ENCODE measurements at places on chromosomes 1 and 21.

- DNase-seq, result no peak
Observed at GRCh38 chr1:3876716-3877115, 19.4 kb downstream of the DFFB start.

DNA sequence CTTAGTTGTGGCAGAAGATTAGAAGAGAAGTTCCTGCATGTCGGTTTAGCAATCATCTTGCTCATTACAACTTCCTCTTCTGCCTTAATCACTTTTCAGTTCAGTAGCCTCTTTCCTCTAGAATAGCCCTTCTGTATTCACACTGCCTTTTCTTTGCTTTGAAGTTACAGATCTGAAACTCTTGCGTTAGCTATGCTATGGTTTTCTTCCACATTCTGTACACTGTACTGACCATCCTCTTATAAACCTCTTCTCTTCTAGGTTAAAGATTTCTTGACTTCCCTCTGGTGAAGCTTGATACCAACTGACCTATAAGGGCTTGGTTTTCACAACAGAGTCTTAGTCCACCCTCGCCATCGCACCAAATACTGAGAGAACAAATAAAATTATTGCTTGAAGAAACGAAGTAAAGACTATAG lies 35.0 kb downstream of the C21orf91 start:
- no peak for DNase-seq

GRCh38 chr1:226948051-226948450 lies 8.0 kb downstream of the COQ8A start:
- DNase-seq, result no peak

- DNase-seq, result no peak
Observed at GRCh38 chr1:58849551-58849950, 65.7 kb upstream of the JUN start.

GRCh38 chr1:200885623-200886402 lies 8.9 kb upstream of the INAVA start:
- DNase-seq, result no peak

DNA sequence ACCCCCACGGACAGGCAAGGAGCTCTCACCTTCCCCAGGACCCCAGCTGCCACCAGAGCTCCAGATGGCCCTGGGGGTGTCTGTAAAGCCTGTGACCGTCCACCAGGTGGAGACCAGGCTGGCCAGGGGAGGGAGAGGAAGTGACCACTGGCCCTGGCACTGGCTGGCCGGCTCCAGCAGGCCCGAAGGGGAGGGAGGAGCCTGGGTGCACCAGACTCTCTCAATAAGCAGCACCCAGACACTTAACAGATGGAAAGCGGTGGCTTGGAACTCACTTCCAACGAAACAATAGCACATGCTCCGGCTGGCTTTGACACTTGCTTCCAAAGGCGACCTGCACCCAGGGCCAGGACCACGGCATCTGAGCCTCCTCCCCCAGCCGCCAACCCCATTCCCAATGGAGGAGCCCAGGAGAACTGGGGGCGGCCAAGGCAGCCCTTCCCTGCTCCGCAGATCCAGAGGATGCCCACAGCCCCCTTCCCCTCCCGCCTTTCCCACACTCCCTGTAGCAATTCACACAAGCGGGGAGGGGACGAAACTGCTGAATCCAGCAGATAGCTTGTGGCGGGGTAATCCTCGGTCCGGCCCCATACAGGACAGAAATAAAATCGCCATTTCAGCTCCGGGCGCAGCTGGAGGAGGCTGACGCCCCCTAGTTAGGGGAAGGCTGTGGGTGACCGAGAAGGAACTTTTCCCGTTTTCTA lies 742 bp upstream of the PDE9A start:
- DNase-seq, result no peak

GRCh38 chr1:51871351-51871975 lies 7.1 kb downstream of the NRDC start:
- no peak for DNase-seq

DNA sequence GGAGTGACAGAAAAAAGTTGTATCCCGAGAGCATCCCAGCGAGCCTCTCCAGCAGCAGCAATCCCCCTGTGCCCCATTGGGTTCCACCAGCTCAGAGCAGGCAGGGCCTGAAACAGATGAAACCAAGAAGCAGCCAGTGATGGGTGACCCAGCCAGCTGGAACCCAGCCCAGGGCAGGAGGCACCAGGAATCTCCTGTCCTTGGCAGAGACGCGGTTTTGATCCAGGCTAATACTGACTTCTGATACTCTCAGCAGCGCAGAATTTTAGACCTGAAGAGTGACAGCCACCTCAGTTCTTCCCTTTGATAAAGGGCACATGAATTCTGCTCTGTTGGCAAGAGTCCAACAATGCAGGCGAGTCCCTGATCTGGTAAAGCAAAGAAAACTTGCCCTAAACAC lies 11.4 kb upstream of the OLIG1 start:
- DNase-seq, result no peak

Measured in stimulated activated CD4-positive, alpha-beta T cell treated with anti-CD3 and anti-CD28 coated beads, Interleukin-4, amount 100 ng/mL, for 1 hour (primary cell).